ENCODE measurements at places on chromosomes 3 and 15.

DNA sequence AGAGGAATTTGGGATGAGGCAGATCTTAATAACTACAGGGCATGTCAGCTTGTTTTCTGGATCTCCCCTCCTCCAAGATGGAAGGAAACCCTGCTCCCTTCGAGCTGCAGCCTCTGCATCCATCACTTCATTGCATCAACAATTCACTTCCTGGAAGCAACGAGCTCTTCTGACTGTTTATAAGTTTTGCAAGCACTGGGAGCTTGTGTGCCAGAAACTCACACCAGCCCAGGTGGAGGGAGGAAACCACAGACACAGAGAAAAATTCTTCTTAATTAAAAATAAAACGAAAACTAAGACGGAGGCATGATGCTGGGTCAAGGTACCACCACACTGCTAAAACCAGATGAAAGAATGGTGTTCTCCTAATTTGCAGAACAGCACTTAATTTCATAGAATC lies 10.6 kb downstream of the LRIG1 start:
- no peak for DNase-seq

DNA sequence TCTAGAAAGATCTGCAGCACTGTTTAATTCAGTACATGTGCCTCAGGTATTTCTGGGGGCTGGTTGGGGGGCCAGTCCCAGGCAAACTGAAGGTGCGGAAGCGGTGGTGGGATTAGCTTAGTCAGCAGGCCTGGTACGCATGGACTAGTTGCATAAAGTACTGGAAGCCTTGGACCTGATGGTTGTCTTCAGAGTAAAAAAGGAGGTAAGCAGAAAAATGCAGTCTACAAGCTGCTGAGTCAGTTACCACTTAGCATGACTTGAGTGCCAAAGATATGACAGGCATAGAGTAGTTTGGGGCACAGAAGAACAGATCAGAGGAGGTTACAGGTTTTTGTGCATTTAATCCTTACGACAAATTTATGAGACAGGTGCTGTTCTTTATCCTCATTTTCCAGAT lies 19.9 kb upstream of the GOLGA8J start:
- no peak for DNase-seq

GRCh38 chr3:14228681-14229470 lies 50.3 kb downstream of the LSM3 start:
- no peak for DNase-seq

DNA sequence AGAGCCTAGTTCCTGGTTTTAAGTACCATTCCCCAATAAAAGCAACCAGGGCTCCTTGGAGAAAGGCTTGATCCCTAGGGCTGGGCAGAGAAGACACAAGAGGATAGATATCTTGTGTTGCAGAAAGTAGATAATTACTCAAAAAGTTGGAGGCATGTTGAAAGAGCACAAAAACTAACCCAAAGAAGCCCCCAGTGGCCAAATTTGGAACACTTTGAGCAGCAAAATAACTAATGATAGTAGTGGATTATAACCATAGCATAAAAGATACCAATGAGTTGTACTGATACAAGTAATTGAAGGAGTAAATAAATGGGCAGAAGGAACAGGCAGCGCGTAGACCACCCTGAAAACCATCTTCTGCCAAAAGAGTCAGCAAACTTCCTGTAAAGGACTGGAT lies 12.0 kb downstream of the EXOSC7 start:
- no peak for DNase-seq

GRCh38 chr15:74196175-74196574 lies 6.4 kb downstream of the STRA6 start:
- DNase-seq = no peak

GRCh38 chr3:137792626-137793271 lies 28.6 kb downstream of the SOX14 start:
- DNase-seq = no peak

- no peak for DNase-seq
Observed at GRCh38 chr3:89227634-89228033, 120.2 kb downstream of the EPHA3 start.

DNA sequence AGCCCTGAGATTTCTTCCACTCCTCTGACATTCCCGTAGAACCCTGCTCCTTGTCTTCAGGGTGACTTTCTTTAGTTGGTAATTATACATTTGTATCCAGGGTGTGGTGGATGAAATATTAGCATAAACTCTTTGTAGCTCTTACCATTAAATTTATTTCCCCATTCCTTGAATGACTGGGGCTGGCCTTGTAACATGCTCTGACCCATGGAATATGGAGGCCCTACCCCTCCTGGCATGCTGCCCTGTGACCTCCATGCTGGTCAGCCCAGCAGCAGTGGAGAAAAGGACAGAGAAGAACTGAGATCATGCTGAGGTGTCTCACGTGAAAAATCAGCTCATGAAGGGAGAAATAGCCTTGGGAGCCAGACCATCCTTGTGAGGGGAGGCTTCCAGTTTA lies 96.1 kb upstream of the PROK2 start:
- DNase-seq = no peak

GRCh38 chr15:70433586-70434324 lies 329.6 kb downstream of the UACA start:
- DNase-seq = no peak

- no peak for DNase-seq
Observed at GRCh38 chr3:111517801-111518200, 24.2 kb upstream of the CD96 start.

GRCh38 chr3:17554078-17554477 lies 188.4 kb downstream of the TBC1D5 start:
- DNase-seq = no peak

DNA sequence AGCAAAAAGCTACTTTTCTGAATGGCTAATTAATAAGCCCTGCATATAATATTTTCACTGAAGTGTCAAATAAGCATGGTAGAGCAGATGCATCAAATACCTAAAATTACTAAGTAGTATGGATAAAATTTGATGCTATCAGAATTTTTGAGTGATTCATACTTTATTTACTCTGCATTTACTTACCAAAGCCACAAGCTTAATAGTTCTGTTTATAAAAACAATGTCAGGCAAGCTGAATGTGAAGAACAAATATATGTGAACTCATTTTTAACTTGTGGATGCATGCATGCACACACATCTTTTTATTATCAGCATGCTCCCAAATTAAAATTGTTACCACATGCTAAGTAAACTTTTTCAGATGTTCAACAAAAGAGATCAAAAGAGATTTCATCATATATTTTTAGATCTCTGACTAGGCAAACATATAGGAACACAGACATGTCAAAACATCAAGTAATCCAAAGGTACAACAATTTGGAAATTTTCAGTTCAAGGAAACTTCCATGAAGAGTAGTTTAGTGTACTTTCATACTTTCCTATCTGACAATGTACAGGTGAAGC lies 969.4 kb downstream of the ROBO1 start:
- no peak for DNase-seq

DNA sequence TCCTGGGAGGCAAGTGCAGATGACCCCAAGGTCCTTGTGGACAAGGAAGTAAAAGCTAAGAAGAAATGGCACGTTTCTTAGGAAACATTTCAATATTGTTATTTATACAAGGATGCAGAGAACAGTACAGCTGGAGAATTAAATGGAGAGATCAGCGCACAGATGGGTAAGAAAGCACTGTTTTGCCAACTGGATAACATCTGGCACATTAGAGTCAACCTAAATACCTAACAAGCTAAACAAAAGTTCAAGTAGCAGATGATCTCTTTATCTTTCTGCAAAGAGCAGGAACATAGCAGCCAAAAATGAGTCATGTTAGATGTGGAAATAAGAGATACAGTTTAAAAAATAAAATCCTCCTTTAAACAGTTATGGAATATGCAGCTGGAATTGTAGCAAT lies 15.7 kb upstream of the DPPA4 start:
- DNase-seq = no peak

GRCh38 chr15:79431636-79432344 lies at the start of gene MINAR1:
Gene MINAR1, plus strand, starts transcription at chr15:79432336. Its CDS starts 23,812 bp downstream, at chr15:79456148.
- DNase-seq = no peak

- no peak for DNase-seq
Observed at GRCh38 chr3:189258261-189258660, 86.5 kb downstream of the TPRG1 start.

GRCh38 chr3:161028555-161029153 lies 76.5 kb downstream of the B3GALNT1 start:
- DNase-seq = no peak

GRCh38 chr15:65132878-65133547 lies 595 bp downstream of the PDCD7 start:
- no peak for DNase-seq

GRCh38 chr3:125143982-125144652 lies 68.4 kb downstream of the SLC12A8 start:
- DNase-seq = no peak

- DNase-seq = peak; percentile 21
Observed at GRCh38 chr15:90400759-90401314, 12.8 kb downstream of the IQGAP1 start.

- no peak for DNase-seq
Observed at GRCh38 chr3:134998158-134998557, 203.1 kb downstream of the EPHB1 start.

GRCh38 chr3:108292905-108293328 lies 3.4 kb upstream of the HHLA2 start:
- no peak for DNase-seq

DNA sequence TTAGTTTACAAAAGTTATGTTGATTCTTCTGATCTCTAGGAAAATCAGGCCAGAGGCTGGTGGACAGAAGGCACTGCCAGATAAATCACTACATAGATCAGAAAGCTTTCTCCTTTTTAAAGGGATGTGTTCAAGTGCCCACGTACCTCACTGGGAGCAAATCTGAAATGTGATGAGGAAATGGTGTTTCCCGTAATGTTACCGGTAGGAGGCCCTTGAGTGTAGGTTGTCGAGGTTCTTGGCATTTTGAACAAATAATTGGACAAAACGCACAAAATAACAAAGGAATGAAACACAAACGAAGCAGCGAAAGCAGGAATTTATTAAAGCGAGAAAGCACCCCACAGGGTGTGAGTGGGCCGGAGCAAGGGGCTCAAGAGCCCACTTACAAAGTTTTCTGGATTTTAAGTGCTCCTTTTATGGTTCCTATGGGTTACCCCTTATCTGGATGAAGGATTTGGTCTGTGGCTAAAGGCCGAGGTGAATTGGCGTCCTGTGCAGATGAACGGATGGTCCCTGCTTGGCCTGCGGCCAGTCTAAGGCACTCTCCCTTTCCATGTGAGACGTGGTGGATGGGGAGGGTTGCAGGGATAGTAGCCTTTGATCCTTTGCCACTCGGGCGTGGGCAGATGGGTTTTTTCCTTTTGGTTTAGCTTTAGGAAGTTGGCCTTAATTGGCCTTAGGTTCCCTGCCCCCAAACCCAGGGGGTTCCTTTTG lies 1.0 kb downstream of the SNX1 start:
- DNase-seq = no peak

- DNase-seq = no peak
Observed at GRCh38 chr15:78075490-78076230, 1.9 kb downstream of the TBC1D2B start.

DNA sequence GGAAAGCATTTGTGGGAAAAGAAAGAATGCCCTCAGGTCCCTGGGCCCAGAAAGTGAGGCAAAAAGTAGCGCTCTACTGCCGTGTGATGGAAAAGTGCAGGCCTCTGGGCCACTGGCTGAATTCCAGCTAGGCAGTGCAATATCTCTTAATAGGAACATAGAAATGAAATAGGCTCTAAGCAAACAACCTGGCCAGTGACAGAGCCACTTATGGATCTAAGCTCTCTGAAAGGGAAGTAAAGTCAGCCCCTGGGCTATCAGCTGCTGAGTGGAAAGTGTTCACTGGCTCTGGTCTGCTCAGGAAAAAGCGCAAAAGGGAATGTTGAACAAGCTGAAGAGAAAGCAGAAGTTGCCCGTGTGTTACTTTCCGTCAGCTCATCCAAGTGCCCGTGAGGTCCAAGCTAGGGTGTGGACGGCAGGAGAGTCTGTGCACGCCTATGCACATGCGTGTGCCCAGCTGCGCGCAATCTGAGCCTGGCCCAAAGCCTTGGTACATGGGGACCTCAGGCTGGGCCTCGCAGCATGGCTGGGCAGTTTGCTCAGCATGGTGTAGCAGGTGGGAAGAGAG lies 74.0 kb upstream of the RAD18 start:
- no peak for DNase-seq

GRCh38 chr3:187076297-187076696 lies 63.0 kb downstream of the RPL39L start:
- no peak for DNase-seq

GRCh38 chr15:78370013-78370412 lies 29.9 kb downstream of the CRABP1 start:
- DNase-seq = no peak

DNA sequence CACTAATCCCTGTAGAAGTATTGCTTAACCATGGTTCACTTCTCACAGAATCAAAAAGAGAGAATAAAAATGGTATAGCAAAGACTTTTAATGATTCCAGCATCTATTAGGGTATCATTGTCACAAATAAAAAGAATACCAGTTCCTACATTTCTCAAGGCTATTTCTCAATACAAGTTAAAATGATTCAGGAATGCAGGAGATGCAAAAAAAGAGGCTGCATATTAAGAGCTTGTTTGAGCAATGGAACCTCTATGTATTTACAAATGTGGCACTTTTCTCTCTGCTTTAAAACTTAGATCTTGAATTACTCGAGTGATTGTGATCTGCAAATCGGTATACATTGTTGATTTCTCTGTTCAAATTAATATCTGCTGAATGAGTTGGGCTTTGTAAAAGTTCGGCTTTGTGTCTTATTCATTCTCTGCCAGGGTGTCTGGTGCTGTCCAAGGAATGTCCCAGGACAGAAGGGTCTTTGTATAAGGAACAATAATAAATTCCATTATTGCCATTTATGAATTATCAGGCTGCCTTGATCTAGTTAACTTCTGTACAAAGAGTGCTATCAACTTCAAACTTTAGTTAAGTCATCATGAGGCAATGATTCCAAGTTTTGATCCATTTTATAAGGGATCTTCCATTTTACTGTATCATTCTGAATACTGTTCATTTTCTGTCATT lies 364.2 kb downstream of the RBMS3 start:
- DNase-seq = no peak

- no peak for DNase-seq
Observed at GRCh38 chr3:27827041-27827440, 104.9 kb upstream of the EOMES start.

GRCh38 chr3:106296062-106296461 lies 427.2 kb upstream of the CBLB start:
- no peak for DNase-seq

- DNase-seq = no peak
Observed at GRCh38 chr3:156516284-156516683, 38.6 kb downstream of the SSR3 start.

- DNase-seq = no peak
Observed at GRCh38 chr15:51908316-51908715, 63.3 kb downstream of the LEO1 start.

DNA sequence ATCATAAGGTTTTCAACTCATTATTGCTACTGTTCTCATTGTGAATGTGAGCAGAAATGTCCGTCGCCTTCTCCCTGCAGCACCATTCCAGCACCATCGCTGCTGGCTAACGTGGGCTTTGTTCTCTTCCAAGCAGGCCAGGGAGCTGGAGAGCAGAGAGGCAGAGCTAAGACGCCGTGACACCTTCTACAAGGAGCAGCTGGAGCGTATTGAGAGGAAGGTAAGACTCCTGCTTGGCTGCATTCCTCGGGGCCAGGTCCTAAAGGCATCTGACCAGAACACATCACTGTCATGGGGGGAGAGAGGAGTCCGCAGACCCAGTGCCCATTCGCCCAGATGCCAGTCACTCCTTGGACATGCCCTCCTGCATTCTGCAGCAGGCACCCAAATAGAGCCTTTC lies 130.4 kb upstream of the PLXNA1 start:
- DNase-seq = no peak

GRCh38 chr3:88412346-88412745 lies 262.6 kb downstream of the C3orf38 start:
- no peak for DNase-seq

All from esophagus squamous epithelium (tissue), 5 donors.